ENCODE measurements at places on chromosomes 12 and 14. TPM values are rescaled to one million over a fixed set of nuclear protein-coding genes. Genes with fewer than 3 reads are reported as not detected.
A peak's percentile ranks its signal among the peaks of the same experiment; 100 is the strongest.

DNA sequence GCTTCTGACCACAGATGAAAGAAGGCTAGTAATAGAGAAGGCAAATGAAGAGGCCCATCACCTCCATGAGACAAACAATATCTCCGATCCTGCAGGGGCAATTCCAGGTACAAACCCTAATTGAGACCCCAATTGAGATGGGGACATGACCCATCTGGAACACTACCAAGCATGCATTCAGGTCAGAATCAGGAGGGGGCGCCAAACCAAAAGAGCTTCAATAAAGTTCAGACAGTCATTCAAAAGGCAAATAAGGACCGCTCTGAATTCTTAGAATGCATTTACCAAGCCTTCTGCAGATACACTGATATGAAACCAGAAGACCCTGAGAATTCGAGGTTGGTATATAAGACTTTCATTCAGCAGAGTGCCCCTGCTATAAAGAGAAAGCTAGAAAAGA lies 10.2 kb upstream of the EDDM3B start:
- DNase-seq = peak; percentile 55

- DNase-seq = no peak
These were observed 196.6 kb downstream of the EGLN3 start for GRCh38 chr14:33754261-33754660.

DNA sequence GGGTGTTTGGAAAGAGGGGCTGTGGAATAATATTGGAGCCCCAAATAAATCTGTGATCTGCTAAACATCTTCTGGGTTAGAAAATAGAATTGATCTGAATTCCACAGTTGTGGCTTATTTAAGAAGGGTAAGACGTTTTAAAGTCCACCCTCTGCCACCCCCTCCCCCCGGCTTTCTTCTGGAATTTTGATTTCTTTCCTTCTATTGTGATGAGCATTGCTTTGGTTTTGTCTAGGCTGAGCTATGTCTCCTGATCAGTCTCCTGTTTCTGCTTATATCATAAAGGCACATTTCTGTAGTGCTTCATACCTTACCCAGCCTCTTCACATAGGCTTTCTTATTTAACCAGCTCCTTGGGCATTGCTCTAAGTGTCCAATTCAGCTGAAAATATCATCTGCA lies 77.3 kb upstream of the SLC38A2 start:
- DNase-seq = no peak

DNA sequence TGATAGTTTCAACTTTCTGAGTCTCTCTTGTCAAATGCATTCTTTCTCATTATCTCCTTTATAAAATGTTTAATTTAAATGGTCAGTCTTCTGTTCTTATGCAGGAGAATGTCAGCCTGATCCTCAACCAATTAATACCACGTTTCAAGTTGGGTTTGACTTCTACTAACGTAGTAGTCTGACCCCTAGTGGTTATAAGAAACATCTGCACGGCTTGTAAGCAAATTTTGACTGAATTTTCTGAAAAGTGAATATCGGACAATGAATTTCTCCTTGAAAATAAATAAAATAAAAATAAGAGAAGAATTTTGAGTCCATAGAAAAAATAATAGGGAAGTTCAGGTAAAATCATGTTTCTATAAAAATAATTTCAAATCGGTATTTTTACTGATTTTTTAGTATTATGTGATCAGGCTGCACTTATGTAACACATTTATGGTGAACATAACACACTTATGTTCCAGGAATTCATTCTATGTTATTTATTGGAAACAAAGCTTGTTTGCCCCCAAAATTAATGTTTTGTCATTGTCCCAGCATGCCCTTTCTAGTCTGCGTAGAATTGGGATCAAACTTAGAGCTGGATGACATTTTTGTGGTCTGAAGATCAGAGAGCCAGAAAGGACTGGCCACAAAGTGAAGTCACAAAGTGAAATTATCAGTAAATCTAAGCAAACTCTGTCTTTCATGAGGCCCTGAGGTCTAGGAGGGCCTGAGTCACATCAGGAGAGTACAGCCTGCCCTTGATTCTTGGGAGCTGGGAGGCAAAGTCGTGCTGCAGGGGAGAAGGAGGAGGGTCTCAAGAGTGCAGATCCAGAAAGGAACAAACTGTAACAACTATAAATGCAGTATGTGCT lies 101.2 kb upstream of the STXBP6 start:
- no peak for DNase-seq

The KRT80 gene
- 0.14 TPM for total RNA-seq

The CLEC2A gene
- total RNA-seq = not detected

DNA sequence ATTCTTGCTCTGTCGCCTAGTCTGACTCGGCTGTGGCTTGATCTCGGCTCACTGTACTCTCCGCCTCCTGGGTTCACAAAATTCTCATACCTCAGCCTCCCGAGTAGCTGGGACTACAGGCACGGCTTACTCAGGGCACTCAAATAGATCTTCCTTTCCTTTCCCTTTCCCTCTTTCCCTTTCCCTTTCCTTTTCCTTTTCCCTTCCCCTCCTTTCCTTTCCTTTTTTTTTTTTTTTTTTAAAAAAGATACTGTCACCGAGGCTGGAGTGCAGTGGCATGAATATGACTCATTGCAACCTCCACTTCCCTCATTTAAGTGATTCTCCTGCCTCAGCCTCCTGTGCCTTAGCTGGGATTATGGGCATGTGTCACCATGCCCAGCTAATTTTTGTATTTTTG lies 86.0 kb downstream of the AEBP2 start:
- no peak for DNase-seq

DNA sequence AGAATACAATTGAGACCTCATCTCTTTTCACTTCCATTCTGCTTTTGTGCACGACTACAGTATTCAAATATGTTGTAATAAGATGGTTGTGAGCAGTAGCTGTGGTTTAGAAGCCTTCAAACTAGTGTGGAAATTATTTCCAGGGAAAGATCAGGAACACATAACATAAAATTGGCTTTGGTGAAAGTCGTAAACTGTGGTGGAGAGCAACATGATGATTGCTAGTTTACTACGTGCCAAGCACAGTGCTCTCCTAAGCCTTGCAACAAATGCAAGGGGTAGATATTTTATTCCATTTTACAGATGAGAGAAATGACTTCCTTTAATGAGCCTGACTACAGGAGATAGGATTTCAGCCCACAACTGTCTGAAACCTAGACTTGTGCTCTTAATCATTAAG lies 172.4 kb upstream of the LMNTD1 start:
- no peak for DNase-seq

GRCh38 chr12:127194176-127194575 lies 1072.8 kb upstream of the TMEM132C start:
- DNase-seq = no peak

GRCh38 chr12:27807063-27807703 lies 27.1 kb upstream of the MANSC4 start:
- DNase-seq = no peak

GRCh38 chr12:115916910-115917668 lies 360.4 kb downstream of the MED13L start:
- DNase-seq = peak; percentile 22
